ENCODE measurements at places on chromosomes 3 and 15. TPM values are rescaled to one million over a fixed set of nuclear protein-coding genes. Genes with fewer than 3 reads are reported as not detected.

DNA sequence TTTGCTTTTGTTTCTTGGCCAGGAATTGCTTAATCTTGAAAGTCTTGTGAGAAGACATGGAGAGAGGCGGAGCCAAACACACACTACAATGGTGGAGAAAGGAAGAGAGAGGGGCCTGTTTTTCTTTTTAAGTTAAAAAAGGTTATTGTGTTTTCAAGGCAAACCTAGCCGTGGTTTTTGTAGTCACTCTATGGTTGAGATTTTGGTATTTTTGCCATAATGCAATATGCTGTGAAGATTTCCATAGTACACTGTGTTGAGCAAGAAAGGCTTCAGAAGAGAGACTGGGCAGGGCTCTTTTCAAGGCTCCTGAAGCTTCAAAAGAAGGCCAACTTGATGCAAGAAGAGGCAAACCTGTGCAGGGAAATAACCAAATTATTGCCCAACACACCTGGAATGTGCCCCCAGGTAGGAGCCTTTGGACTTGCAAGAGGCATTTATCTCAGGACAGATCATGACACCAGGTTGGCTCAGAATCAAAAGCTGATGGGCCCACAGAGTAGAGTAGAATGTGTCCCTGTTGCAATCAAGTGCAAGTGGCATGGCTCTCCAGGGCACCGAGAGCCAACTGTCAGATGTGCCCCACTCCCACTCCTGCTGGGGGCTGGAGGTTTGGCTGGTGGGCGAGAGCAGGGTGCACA lies 22.1 kb downstream of the AMOTL2 start:
- no peak for DNase-seq

DNA sequence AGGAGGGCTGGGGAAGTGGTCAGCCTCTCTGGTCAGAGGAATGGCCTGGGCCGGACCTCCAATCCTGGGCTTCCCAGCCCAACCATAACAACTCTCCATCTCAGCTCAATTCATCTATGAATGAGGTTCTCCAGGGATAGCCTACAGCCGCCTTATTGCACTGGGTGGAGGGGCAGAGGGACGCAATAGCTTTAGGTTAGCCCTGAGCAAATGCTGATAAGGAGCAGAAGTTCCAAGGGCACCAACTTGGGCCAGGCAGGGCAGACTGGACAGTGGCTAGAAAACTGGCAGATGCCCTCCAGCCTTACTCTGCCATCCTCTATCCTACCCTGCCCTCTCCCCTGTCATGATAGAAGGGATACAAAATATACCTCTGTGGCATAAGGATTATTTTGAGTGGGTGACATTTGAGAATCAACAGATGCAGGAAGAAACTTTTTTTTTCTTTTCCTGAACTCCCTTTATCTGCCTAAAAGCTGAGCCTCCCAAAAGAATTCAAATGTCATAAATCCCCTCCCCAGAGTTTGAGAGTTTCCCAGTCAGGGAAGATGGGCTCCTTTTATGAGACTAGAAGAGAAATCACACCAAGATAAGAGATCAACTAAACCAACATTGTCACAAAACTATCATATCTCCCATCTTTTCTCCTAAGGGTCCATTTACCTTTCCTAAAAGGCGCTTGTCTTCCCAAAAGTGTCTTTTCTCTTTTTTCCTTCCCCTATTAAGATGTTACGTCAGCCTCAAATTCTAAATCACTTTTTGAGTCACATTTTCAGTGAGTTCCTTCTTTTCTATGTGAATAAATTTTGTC lies 40.4 kb upstream of the C15orf39 start:
- no peak for DNase-seq

DNA sequence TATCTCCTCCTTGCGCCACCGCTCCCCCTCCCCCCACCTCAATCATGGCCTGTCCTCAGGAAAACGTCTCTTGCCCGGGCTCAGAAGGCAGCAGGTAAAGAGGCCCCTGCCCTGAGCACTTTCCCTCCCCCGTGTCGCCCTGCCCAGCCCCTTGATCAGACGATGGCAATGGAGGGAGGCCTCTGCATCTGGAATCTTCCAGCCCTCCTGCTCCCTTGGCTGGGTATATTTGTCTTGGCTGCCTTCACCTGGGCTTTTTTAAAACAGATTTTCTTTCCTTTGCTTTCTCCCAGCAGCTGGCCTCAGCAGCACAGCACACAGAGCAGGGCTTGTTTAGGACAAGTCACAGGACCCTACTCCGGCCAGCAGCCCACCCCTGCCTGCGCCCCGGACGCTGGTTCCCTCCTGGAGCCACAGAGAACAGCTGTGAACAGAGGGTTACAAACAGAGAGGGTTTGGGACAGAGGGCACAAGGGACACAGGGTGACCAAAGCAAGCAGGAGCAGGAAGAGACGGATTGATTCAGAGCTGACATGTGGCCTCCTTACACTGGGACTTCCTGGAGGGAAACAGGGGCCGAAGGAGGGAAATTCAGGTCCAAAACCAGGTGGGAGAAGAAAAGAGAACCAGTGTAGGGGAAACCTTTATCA lies 78.7 kb downstream of the ISG20 start:
- DNase-seq, result no peak

DNA sequence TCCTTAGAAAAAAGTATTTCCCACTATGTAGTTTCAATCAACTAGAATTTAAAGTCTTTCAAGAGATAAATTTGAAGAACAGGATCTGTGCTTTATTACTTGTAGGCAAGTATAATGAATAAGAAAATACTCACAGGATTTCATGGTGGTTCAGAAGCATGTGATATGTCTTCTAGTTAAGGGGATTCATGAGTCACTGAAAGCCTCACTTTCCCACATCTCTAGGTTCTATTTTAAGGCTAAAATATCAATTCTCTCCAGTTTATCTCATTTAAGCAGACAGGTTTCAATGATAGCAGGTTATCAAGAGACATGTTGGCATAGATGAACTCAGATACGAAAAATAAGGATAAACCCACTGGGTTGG lies 437.8 kb upstream of the BCHE start:
- DNase-seq, result no peak

DNA sequence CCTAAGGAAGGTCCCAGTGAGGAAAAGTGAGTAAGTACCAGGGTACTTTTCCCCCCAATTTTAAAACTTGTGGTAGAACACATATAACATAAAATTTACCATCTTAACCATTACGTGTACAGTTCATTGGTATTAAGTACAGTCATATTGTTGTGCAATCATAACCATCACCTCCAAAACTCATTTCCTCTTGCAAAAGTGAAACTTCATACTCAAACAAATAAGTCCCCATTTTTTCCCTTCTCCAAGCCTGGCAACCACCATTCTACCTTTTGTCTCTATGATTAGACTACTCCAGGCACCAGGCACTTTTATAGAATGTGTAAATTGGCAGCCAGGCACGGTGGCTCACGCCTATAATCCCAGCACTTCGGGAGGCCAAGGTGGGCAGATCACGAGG lies 12.2 kb downstream of the PRC1 start:
- no peak for DNase-seq

BBX gene
- 10.2 TPM for polyA plus RNA-seq

Data from spleen (tissue), 13 donors.